ENCODE measurements at places on chromosomes 4 and X.

- no peak for ATAC-seq
Observed at GRCh38 chr4:5588046-5588445, 120.3 kb downstream of the EVC2 start.

- no peak for ATAC-seq
Observed at GRCh38 chr4:77434299-77435092, 171.1 kb upstream of the CXCL13 start.

DNA sequence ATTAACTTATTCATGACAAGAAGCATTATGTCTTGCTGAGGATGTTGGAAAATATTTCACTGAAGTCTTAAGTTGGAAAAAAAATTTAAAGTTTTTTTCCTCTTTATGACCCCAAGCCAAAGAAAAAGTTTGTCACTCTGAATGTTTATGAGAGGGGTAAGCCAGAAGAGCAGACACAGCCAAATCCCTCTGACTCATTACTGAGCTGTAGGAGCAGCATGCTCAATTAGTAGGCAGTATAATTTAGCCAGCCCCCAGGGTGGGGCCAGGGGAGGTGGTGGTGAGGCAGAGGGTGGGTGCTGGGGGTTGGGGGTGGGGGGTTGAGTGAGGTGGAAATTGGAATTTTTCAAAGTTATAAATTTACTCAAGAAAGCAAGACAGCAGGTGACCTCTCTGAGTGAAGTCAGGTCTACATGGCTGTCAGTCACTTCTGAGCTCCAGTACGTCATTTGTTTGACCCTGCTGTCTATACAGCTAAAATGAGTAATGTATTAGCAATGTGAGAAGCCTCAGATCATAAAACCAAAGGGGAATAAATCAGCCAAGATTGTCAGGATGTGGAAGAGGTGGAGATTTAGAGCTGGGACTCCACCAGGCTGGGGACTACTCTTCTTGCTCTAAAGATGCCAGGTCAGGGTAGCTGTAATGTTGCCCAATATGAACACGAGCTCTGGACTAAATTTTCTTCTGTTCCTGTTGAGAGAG lies 98.8 kb upstream of the NDP start:
- ATAC-seq: no peak

DNA sequence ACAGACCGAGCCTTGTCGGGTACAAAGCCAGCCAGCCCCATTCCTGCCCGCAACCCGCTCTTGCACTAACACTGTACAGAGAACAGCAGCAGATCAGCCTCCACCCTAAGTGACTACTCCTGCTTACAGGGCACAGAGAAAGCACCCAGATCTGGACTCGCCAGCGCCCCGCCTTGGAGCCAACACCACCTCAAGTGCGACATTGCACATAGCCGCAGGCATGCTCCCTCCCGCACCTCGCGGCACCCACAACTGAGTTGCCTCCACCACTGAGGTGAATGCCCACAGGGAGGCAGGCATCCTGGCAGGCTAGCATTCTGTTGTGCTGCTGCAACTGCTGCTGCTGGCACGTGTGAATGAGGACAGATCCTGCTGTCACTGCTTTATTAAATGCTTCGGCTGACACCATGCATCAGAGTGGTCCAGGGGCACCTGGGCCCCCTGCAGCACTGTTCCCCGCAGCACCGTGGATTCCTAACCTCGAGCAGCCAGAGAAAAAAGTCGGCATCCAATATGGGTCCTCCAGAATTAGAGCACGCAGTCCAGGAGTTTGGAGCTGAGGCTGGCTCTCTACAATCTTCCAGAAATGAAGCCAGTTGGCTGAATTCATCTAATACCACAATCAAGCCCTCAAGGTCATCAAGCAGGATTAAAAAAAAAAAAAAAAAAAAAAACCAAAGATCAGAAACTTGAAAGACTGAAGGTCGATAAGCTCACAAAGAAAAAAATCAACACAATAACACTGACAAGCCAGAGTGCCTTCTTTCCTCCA lies 352.9 kb downstream of the GASK1B start:
- ATAC-seq: no peak

DNA sequence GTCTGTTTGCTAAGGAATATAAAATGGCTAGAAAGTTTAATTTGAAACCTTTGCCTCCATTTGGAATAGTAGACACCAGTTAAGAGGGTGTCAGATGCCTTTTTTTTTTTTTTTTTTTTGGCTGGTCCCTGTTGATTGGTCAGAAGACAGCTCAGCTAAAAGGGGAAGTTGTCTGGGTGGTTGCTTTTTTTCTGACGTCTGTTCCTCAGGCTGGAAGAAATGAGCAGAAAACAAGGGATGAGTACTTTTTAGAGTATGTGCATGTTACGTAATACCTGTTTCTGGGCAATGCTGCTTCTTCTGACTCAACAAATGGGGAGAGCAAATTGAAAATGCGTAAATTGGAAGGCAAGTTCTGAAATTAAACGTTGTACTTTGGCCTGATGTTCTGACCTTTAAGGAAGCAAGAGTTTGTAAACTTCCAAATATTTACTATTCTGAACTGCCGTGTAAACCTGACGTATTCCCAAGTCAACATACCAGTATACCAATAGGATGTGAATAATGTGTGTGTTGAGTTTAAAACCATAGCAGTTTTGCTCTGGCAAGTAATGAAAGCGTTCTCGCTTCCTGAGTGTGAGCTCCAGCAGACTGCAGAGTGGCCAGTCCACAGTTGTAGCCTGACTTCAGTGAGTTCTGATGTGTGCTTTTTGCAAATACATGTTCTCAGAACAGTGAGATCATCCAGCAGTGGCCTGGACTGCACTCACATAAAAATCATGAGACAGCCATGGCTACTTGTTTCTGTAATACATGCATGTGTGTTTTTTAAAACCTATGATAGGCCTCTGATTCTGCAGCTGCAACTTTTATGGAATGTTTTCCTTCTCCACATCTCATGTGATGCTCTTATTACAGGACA lies 1.7 kb downstream of the SAT1 start:
- no peak for ATAC-seq

DNA sequence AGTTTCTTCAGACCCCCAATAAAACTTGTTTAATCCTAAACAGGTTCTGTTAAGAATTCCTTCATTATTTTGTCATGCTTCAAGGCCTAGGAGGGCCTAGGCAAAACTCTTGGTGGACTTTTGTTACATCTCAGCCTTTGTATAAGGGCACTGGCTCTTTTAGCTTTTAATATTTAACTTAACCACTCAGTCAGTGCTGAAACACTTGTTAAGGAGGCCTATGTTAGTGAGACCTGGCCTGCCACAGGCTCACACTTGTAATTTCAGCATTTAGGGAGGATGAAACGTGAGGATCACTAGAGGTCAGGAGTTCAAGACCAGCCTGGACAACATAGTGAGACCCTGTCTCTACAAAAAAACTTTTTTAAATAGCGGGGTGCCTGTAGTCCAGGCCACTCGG lies 32.7 kb upstream of the PGK1 start:
- ATAC-seq: no peak

DNA sequence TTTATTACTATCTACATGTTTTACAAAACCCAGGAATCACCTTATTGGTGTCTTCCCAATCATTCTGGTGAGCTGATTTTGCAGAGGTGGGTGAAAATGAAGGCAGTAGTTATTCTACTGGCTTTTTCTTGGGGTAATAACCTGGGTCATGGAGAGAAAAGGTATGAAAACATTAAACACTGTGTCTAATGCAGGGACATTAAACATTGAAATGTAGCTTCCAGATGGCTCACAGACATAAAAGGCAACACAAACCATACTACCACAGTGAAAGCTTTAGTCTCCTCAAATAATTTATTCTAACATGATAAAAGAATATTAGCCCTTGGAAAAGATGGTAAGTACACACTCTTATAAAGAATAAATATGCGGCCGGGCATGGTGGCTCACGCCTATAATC lies 8.0 kb downstream of the SETD7 start:
- ATAC-seq: no peak

DNA sequence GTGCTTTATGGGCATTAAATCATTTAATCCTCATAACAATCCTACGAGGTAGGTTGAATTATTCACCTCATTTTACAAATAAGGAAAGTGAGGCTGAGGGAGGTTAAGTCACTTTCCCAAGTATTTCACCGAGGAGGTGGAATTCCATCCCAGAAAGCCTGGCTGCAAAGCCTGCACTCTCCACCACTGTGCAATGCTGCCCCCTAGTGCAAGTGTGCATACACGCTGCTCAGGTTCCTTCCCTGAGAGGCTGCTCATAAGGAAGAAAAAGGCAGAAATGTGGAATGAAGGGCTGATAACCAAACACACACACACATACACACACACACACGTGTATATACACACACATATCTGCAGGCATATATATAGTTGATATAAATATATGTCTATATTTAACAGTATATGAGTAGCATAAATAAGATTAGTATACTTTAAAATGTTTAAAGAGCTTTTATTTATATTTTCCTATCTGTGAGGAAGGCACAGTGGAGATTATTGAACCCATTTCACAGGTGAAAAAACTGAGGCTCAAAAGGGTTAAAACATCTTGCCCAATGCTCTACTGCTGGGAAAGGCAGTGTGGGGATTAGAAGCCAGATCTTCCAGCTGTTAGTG lies 714.5 kb upstream of the TENM3 start:
- no peak for ATAC-seq

DNA sequence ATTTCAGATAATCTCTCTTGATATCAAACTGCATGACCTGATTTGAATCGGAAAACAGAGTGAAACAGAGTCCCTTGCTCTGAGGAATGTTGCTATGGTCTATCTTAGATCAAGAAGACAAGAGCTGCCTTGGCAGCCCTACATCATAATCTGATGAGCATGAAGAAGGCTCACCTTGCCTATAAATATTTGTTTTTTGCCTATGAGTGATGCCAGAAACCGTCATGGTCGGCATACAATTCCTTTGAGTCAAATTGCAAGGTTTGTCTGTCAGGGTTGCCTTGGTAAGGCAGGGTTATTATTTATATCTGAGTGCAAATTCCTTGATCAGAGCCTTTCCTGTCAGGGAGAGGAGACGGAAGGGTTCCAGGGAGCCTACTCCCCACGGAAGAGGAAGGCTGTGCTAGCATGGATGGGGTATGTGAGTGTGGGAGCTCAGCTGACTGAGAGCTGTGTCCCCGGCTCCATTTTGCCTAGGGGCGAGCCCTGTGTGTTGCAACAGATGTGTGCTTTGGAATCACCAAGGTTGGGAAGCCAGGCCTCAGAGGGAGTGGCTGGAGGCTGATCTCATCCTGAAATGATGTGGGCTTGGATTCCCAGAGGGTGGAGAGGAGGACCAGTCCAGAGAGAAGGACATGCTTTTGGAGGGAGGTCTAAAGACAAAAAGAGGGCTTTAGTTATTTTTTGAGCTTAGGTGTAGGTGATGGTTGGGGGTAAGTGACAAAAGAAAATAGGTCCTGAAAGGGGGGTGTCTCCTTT lies 43.6 kb downstream of the RTL9 start:
- no peak for ATAC-seq

- no peak for ATAC-seq
Observed at GRCh38 chr4:55311792-55312488, 34.1 kb upstream of the SRD5A3 start.

DNA sequence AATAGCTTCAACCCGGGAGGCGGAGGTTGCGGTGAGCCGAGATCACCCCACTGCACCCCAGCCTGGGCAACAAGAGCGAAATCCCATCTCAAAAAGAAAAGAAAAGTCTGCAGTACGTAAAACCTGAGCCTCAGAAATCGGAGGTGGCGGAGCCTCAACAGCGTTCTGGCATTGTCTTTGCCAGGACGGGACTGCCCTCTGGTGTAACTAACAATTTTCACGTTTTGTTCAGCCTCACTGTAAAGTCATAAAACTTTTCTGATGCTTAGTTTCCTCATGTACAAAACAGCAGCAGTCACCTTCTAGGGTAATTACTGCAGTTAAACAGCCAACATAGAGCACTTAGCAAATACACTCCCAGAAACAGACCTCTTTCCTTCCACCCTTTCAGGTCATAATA lies 121.7 kb downstream of the RBM47 start:
- ATAC-seq: no peak

- no peak for ATAC-seq
Observed at GRCh38 chr4:28482580-28483270, 1622.1 kb downstream of the STIM2 start.

DNA sequence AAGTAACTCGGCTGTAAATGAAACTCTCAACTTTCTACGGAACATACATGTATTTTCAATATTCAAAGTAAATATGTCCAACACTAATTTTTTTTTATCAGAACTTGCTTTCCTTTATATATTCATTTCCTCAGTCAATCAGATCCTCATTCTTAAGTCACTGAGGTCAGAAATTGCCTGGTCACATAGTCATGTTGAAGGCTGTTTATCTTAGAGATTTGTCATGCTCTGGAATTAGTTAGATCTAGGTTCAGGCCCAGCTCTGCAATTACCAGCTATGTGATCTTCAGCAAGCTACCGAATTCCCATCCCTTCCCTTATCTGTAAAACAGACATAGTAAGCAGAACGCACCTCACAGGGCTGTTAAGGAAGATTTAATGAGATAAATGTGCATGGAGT lies 228.8 kb downstream of the SPCS3 start:
- ATAC-seq: no peak

DNA sequence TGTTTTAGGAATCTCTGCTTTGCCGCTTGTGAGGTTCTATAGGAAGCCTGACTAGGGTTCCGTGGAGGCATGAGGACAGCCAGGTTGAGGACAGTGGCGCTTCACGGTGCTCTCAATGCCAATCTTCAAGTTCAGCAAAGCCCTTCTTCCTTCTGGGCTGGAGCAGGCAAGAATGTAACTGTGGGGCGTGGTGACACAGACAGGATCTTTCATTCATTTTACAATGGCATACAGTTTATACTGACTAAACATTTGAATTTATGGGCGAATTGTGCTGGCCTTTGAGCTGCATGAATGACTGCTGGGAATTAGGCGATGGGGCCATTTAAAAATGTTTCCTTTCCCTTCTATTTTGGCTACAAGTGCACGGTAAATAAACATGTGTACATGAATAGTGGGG lies 2.9 kb upstream of the NHS start:
- ATAC-seq: no peak

- ATAC-seq: no peak
Observed at GRCh38 chrX:115616943-115617563, 56.1 kb downstream of the PLS3 start.

- ATAC-seq: no peak
Observed at GRCh38 chr4:105715692-105716278, 7.2 kb downstream of the GSTCD start.

- no peak for ATAC-seq
Observed at GRCh38 chrX:39731330-39731667, 366.5 kb downstream of the BCOR start.

DNA sequence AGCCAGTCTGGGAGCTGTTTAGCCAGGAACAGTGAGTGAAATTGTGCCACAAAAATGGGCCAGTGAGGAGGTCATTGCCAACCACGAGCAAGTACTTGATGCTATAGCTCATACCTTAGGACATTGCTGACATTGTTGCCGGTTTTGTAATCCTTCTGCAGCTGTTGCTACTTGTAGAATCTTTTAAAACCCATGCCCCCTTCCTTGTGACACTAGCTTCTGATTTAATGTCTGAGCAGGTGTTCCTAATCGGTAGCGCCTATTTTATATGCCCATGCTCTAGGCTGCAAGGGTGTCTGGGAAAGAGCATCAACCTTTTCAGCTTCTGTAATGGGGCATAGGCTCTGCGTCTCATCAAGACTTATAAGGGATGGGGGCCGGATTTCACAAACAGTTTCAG lies 2.6 kb downstream of the POLA1 start:
- no peak for ATAC-seq

- ATAC-seq: no peak
Observed at GRCh38 chr4:100736641-100737451, 219.0 kb upstream of the EMCN start.

- ATAC-seq: no peak
Observed at GRCh38 chrX:44306356-44306755, 37.1 kb downstream of the EFHC2 start.

All from activated CD4-positive, CD25-positive, alpha-beta regulatory T cell treated with anti-CD3 and anti-CD28 coated beads, Interleukin-2, amount 50 U/mL, for 24 hours (primary cell).